Activated naive CD8-positive, alpha-beta T cell treated with anti-CD3 and anti-CD28 coated beads, Interleukin-2, amount 10 ng/mL, durations not matched to agents 7 days and 5 days (primary cell): ENCODE measurements at places on chromosomes 16 and 17.

DNA sequence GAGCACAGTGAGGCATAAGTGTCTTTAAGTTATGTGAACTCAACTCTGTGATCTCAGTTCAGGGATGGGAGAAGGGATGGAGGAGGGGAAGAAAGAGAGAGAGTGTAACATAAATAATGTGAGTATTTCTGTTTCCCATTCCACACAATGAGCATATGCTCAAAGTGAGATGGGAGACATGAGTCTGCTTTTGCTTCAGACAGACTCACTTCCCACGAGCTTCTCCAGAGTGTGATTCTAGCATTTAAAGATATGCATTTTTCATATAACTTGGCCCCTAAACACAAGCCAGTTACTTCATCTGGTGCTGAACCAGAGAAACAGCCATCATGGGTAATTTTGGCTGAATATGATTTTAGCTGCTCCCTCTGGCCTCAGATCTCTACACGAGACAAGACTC lies 35.0 kb downstream of the SHISA9 start:
- H3K27ac ChIP-seq = no peak overlapping the region
- H3K36me3 ChIP-seq = no peaks in the 10 kb centered on the region
- no peak overlapping the region for H3K4me3 ChIP-seq
- H3K4me1 ChIP-seq = no peaks in the 10 kb centered on the region
- peaks cover 2% of the 10 kb centered on the region for H3K27me3 ChIP-seq

GRCh38 chr16:67207249-67208091 lies 8.5 kb downstream of the ELMO3 start:
- H3K36me3 ChIP-seq = no peaks in the 10 kb centered on the region
- H3K27ac ChIP-seq = no peak overlapping the region
- no peak overlapping the region for H3K4me3 ChIP-seq
- H3K27me3 ChIP-seq = no peaks in the 10 kb centered on the region

- H3K4me1 ChIP-seq = no peaks in the 10 kb centered on the region
- no peak overlapping the region for H3K4me3 ChIP-seq
- DNase-seq = no peak
Observed at GRCh38 chr17:61306003-61306402, 93.6 kb upstream of the TBX2 start.

GRCh38 chr17:73582359-73582758 lies 61.9 kb downstream of the SDK2 start:
- DNase-seq = no peak
- no peak overlapping the region for H3K27ac ChIP-seq
- peaks cover 5% of the 10 kb centered on the region for H3K36me3 ChIP-seq
- H3K4me3 ChIP-seq = no peak overlapping the region

DNA sequence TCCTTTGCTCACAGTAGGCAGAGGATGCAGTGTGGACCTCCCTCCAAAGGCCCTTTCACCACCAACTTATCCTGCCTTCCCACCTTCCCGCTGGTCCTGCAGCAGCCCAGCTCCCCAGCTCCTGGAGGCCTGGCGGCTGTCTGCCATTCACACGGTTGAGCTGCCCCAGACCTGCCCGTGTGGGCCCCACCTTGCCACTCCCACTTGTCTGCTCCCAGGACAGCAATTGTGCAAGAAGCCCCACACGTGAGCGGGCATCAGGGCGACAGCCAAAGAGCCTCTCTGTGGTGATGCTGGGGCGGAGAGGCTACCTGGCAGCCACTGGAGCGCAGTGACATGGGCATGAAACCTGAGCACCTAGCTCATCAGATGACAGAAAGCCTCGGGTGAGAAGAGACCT lies 248.6 kb upstream of the MAF start:
- DNase-seq = no peak
- H3K36me3 ChIP-seq = no peaks in the 10 kb centered on the region
- no peaks in the 10 kb centered on the region for H3K27me3 ChIP-seq
- H3K4me1 ChIP-seq = peaks cover 5% of the 10 kb centered on the region

- no peak for DNase-seq
- no peaks in the 10 kb centered on the region for H3K27me3 ChIP-seq
- no peaks in the 10 kb centered on the region for H3K4me1 ChIP-seq
- H3K27ac ChIP-seq = no peak overlapping the region
- peaks cover 33% of the 10 kb centered on the region for H3K36me3 ChIP-seq
Observed at GRCh38 chr17:28912281-28912937, 9.5 kb upstream of the DHRS13 start.

- peaks cover 22% of the 10 kb centered on the region for H3K4me1 ChIP-seq
- H3K27ac ChIP-seq = no peak overlapping the region
- H3K27me3 ChIP-seq = no peaks in the 10 kb centered on the region
- H3K36me3 ChIP-seq = peaks cover 3% of the 10 kb centered on the region
- DNase-seq = no peak
Observed at GRCh38 chr17:75684249-75684648, 17.1 kb downstream of the SAP30BP start.

GRCh38 chr17:9406046-9406606 lies 169.5 kb downstream of the STX8 start:
- H3K4me3 ChIP-seq = no peak overlapping the region
- no peak overlapping the region for H3K27ac ChIP-seq
- H3K4me1 ChIP-seq = no peaks in the 10 kb centered on the region
- H3K27me3 ChIP-seq = no peaks in the 10 kb centered on the region
- peaks cover 2% of the 10 kb centered on the region for H3K36me3 ChIP-seq

DNA sequence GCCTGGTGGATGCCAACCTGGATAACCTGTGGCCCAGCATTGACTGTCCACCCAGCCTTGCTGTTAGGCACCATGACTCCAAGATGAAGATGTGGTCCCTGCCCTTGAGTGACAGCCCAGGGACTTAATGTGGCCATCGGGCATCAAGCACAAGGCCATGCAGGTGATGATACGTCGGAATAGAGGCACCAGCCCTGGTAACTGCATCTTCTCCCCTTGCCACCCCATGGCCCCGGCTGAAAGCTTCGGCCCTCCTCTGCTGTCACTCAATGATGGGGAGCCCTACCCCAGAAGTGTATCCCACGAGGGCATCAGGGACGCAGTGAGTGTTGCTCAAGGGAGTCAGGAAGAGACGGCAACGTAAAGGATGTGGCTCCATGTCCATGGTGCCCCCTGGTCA lies 2.0 kb downstream of the NT5C start:
- H3K27me3 ChIP-seq = no peaks in the 10 kb centered on the region
- no peak for DNase-seq
- peak overlapping the region; percentile 68 for H3K27ac ChIP-seq
- H3K4me1 ChIP-seq = peaks cover 27% of the 10 kb centered on the region

GRCh38 chr16:30115238-30115637 lies 1.9 kb upstream of the GDPD3 start:
- H3K36me3 ChIP-seq = peaks cover 22% of the 10 kb centered on the region
- H3K4me1 ChIP-seq = peaks cover 14% of the 10 kb centered on the region
- no peaks in the 10 kb centered on the region for H3K27me3 ChIP-seq
- no peak overlapping the region for H3K4me3 ChIP-seq
- H3K27ac ChIP-seq = peak overlapping the region; percentile 56
- no peak for DNase-seq

GRCh38 chr16:17641990-17642389 lies 171.2 kb upstream of the XYLT1 start:
- no peak overlapping the region for H3K27ac ChIP-seq
- H3K4me1 ChIP-seq = no peaks in the 10 kb centered on the region
- peaks cover 8% of the 10 kb centered on the region for H3K27me3 ChIP-seq
- DNase-seq = no peak

- DNase-seq = no peak
- H3K4me1 ChIP-seq = no peaks in the 10 kb centered on the region
- H3K36me3 ChIP-seq = no peaks in the 10 kb centered on the region
- no peak within 1 kb of the TSS for H3K27ac ChIP-seq
- no peak within 1 kb of the TSS for H3K4me3 ChIP-seq
Observed at GRCh38 chr16:20327444-20328041, at the start of gene GP2. TSS of gene GP2 (minus strand) at chr16:20327513. CDS start at chr16:20326431, 1,082 bp downstream.

DNA sequence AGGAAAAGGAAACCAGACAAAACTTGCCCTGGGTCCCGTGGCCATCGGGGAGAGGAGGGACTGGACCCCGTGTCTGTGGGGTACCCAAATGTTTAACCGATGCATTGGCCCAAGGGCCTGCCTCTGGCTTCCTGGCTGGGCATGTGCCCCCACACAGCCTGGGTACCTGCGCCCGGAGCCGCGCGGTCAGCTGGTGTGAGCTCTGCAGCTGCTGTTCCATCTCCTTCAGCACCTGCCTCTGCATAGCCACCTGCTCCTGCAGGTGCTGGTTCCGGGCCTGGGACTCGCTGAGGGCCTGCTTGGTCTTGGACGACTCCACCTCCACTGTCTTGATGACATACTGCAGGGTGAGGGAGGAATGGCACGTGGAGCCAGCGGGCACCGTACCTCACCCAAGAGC lies 31.9 kb downstream of the KIFC3 start:
- no peaks in the 10 kb centered on the region for H3K36me3 ChIP-seq
- no peak overlapping the region for H3K4me3 ChIP-seq
- no peaks in the 10 kb centered on the region for H3K27me3 ChIP-seq
- H3K4me1 ChIP-seq = no peaks in the 10 kb centered on the region
- no peak overlapping the region for H3K27ac ChIP-seq

DNA sequence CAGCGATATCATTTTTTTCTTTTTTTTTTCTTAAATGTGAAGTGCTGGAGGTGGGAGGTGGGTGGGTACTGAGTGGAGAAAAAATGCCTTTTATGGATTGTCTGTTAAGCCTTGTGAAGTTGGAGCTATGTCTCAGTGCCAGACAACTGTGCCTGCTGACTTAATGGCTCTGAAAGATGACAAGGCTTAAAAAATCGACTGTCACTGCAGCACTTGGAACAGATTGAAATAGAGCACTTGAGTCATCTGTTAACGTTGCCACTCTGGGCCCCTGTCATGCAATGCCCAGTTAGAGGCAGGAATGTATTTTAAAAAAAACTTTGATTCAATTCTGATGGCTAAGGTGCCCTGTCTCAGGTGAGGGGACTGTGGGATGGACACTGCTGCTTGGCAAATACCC lies 108.2 kb upstream of the HS3ST2 start:
- no peak for DNase-seq
- H3K4me3 ChIP-seq = no peak overlapping the region
- H3K27me3 ChIP-seq = peaks cover 2% of the 10 kb centered on the region
- H3K4me1 ChIP-seq = no peaks in the 10 kb centered on the region
- H3K36me3 ChIP-seq = no peaks in the 10 kb centered on the region

- peaks cover under 1% of the 10 kb centered on the region for H3K4me1 ChIP-seq
- H3K27me3 ChIP-seq = peaks cover 21% of the 10 kb centered on the region
- no peak overlapping the region for H3K4me3 ChIP-seq
- no peak for DNase-seq
Observed at GRCh38 chr16:68731637-68732036, 5.5 kb upstream of the CDH1 start.

DNA sequence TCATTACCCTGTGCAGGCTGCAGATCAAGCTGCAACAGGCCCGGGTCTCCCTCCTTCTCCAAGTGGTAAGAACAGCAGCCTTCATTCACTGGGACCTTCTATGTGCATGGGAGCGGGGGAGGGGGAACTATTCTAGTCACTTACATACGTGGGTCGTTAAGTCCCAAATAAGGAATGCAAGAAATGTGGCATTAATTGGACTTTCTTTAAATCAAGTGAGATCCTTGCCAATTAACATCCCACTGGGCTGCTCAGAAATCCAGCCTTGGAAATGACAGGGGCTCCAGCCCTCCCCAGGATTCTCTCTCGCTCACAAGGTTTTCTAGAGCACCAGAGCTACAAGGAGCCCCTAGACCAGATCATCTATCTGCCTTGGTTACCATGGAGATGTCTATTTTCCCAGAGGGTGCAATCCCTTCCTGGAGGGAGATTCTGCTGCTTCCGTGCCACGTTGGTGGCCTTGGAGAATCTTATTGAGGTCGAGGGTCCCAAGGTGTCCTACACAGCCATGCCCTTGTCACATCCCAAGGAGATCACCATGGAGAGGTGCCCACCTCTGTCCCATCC lies 5.2 kb upstream of the EIF1 start:
- peaks cover 37% of the 10 kb centered on the region for H3K4me1 ChIP-seq
- no peak overlapping the region for H3K27ac ChIP-seq
- H3K4me3 ChIP-seq = no peak overlapping the region
- no peak for DNase-seq
- H3K36me3 ChIP-seq = no peaks in the 10 kb centered on the region
- no peaks in the 10 kb centered on the region for H3K27me3 ChIP-seq

- H3K4me3 ChIP-seq = no peak overlapping the region
- no peak overlapping the region for H3K27ac ChIP-seq
- H3K4me1 ChIP-seq = peaks cover 10% of the 10 kb centered on the region
Observed at GRCh38 chr17:64183815-64184214, 53.9 kb upstream of the ERN1 start.

GRCh38 chr17:5789528-5789927 lies 205.2 kb upstream of the NLRP1 start:
- DNase-seq = no peak
- H3K36me3 ChIP-seq = no peaks in the 10 kb centered on the region
- H3K4me3 ChIP-seq = no peak overlapping the region
- H3K4me1 ChIP-seq = no peaks in the 10 kb centered on the region

- H3K27me3 ChIP-seq = no peaks in the 10 kb centered on the region
- no peak overlapping the region for H3K27ac ChIP-seq
- no peaks in the 10 kb centered on the region for H3K36me3 ChIP-seq
- DNase-seq = no peak
- H3K4me3 ChIP-seq = no peak overlapping the region
- H3K4me1 ChIP-seq = peaks cover 17% of the 10 kb centered on the region
Observed at GRCh38 chr17:9256751-9257629, 235.7 kb downstream of the NTN1 start.

DNA sequence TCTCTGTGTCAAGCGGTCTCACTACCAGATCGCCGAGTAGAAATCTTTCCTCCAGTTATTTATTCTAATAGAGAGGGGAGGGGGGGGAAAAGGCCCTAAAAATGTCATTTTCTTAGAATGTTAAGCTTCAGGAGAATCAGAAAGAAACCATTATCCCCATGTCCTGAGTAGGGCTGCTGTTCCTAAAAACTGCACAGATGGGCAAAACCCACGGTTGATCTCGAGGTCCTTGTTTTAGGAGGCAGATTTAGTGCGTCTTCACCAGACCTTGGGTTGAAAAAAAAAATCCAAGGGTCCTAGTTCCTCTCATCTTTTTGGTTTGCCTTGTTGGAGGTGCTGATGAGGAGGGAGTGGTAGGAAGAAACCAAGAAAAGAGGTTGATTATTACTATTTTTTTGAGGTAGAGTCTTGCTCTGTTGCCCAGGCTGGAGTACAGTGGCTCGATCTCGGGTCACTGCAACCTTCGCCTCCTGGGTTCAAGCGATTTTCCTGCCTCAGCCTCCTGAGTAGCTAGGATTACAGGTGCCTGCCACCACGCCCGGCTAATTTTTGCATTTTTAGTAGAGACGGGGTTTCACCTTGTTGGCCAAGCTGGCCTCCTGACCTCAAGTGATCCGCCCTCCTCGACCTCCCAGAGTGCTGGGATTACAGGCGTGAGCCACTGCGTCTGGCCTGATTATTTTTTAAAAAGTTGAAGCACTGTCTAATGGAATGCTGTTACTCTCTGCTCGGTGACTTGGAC lies 1.4 kb downstream of the CBFB start:
- H3K36me3 ChIP-seq = peaks cover 38% of the 10 kb centered on the region
- H3K4me1 ChIP-seq = peaks cover 38% of the 10 kb centered on the region
- H3K4me3 ChIP-seq = peak overlapping the region; percentile 88
